Activated CD4-positive, alpha-beta T cell treated with anti-CD3 and anti-CD28 coated beads, Interleukin-2, amount 10 ng/mL, durations not matched to agents 24 days and 14 days (primary cell): ENCODE measurements at places on chromosomes 6 and 20.

GRCh38 chr6:166763606-166764472 lies 136.8 kb upstream of the RPS6KA2 start:
- DNase-seq, result no peak

DNA sequence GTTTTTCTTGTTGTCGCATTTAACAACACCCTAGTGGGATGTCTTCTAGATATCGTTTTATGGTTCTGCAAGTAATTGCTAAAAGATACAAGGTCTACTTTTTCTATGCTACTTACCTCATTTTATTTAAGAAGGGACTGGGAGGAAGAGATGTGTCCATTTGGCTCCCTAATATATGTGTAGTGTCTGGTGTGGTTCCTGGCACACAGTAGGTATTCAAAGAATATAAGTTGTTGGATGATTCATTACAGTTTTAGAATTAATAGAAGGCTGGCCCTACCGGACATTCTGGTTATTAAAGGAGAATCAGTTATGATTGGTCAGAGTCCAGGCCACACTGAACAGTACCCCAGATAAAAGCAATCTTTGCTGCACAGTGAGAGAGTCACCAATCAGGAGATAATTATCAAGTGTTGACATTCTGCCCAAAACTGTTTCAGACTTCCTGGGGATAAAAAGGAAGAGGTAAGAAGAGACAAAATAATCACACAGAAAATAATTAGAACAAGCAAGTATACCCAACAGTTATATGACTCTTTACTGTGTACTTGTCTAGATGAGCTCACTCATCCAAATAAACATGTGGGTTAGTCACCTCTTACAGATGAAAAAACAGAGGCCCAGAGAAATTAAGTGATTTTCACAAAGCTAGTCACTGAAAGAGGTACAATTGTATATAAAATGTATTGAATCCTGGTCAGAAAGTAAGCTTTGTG lies 7.0 kb downstream of the TMEM244 start:
- no peak for DNase-seq

DNA sequence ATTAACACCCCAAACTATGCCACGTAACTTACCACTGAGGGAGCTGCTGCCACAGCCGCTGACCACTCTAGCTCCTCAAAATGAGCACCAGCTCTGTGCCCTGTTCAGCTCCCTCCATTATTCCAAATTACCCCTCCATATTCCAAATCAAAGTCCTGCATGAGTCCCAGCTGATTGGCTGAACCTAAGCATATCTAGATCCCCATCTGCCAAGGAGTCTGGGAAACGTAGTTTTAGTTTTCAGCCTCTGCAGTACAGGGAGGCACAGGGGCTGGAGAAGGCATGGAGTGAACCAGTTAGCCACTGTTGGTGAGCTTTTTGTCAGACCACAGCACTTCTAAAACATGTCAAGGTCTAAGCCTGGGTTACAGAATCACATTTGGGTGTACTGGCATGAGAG lies 15.9 kb downstream of the UNC5CL start:
- no peak for DNase-seq

GRCh38 chr6:170446841-170447560 lies 106.1 kb downstream of the PSMB1 start:
- DNase-seq, result no peak

DNA sequence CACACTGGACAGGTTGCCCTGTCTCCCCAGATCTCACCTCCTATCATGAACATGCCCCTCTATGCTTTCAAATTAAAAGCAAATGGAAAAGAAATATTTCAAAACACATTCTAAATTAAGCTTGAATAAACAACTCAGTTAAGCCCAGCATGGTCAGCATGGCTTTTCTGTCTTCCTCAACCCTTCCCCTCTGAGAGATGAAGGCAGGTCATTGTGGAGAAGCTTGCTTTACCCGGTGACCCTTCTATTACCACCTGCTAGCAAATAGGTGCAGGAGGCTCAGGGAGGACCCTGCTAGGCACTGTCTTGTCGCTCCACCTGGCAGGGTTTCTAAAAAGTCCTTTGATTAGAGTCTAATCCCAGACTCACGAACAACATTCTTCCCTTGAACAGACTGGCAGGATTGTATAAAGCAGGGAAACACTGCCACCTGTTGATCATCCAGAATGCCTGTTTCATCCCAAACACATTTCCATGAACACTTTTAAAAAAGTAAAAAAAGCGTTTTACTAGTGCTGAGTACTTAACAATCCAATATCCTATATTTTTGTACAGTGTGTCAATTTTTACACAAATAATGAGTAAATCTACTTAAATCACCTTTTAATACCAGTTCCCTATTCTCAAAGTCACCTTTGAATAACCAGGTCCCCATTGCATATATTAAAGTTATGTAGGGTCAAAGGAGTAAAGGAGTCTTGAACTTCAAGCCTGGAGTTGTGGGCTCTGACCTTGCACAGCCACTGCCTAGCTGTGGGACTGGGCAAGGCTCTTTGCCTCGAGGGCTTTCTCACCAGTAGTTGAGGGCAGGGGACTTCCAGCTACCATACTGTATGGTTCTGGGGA lies 75.5 kb downstream of the GPR6 start:
- DNase-seq, result peak; percentile 65

GRCh38 chr6:126206504-126207246 lies 133.2 kb upstream of the CENPW start:
- DNase-seq, result no peak

DNA sequence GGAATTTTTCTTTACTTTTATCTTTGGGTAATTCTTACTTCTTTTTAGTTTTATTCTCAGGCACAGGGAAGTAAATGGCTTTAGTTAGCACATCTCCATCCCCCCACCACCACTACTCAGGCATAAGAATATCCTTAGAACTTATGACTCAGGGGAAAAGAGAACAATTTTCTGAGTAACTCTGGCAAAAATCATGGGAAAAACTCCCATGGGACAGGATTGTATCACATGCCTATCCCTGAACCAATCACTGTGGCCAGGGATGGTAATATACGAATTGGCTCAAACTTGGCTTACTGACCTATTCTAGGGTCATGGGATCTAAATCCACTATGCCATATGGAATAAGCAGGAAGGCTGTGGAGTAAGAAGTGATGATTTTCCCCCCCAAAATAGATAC lies 339.1 kb downstream of the BTBD3 start:
- DNase-seq, result no peak

GRCh38 chr20:16228722-16229121 lies 344.5 kb downstream of the KIF16B start:
- no peak for DNase-seq

DNA sequence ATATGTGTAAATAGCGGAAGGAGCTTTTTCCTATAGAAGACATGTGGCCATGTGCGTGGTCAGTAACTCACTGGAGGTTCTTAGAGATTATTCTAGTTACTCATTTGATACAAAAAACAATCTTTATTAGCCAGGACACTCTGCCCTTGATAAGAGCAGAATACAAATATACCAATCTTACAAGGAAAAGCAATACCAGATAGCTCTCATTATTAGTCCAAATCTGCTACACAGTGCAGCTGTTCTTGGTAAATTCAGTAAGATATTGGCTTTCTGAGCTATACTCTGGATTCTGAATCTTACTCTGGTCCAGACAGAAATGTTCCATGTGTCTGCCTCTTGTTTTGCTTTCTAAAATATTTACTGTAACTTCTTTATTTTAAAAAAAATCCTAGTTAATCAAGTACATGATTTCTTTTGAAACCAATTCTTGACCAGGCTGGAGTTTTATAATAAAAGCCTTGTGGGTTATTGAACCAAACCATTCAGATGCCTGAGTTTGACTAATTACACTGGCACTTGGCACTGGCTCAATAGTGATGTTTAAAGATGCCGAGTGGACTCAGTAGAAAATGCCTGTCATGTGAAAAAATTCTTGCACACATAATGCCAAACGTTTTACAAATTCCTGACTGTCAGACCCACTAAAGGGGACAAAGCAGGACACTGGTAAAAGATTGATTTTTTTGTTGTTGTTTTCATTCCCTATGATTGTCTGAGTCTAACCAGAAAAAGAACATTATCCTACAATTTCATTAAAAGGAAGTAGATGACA lies 242.8 kb upstream of the TCF21 start:
- DNase-seq, result no peak

DNA sequence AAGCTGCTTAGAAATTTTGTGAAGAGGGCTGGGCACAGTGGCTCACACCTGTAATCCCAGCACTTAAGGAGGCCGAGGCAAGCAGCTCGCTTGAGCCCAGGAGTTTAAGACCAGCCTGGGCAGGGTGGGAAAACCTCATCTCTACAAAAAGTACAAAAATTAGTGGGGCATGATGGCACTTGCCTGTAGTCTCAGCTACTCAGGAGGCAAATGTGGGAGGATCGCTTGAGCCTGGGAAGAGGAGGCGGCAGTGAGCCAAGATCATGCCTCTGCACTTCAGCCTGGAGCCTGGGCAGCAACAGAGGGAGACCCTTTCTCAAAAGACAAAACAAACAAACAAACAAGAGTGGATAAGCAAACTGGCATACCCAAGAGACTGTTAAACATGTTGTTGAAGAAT lies 308.3 kb upstream of the ADGRB3 start:
- no peak for DNase-seq

- no peak for DNase-seq
Observed at GRCh38 chr20:60984666-60985065, 267.4 kb upstream of the CDH4 start.

DNA sequence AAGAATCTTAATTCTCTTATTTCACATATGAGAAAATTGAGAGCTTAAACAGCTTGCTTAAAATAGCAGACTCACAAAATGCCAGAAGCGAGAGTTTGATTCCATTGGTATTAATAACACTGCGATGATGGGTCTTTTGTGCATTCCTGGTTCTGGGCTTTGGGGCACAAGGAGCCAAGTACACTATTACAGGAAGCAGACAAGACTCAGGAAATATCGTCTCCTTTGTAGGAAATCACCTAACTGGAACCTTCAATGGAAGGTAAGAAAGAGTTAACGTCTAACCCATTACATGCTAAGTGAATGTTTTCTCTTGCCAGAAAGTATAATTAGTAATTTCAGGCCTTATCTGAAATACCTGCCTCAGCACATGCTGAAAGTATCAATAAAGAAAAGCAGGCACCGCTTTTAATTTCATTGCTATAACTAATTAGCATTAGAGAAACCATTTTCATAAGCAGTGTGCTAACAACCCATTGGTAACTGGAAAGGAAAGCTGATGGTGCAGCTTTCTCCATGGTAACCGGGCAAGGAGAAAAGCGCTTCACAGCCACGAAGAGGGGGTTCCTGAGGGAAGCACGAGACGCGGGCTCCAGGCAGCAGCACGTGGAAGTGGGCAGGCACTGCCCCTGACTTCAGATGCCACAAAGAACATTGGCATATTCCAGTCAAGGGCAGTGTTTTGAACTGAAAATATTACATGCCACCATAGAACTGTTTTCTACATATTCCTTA lies 206.7 kb upstream of the AGPAT4 start:
- no peak for DNase-seq

DNA sequence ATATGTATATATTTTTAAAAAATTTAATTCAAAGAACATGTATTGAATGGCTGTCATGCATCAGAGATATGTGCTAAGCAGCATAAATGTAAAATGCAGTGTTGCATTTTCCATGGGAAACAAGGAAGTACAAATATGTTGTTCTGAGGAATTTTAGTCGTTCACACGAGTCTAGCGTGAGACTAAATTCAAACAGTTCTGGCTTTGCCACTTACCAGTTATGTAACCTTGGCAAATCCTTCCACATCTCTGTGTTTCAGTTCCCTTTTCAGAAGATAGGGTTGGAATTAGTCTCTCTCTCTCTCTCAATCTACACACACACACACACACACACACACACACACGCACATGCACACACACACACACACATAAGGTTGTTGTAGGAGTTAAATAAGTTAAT lies 305.4 kb downstream of the UTRN start:
- no peak for DNase-seq

DNA sequence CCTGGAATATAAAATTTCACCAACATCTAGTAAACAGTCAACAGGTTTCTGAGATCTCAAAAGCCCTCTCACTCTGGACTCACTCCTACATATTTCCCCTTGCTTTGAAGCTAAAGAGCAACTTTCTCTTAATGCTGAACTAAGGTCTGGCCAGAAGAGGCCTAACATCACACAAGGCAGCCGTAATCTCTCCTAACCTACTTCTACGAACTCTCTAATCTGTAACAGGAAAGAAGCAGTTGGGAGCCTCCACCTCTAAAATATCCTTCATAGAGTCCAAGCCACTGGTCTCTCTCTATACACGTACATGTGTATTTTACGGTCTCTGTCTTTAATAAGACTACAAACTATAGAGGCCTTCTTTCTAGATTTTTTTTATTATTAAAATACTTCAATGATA lies 72.0 kb downstream of the REV3L start:
- DNase-seq, result no peak

DNA sequence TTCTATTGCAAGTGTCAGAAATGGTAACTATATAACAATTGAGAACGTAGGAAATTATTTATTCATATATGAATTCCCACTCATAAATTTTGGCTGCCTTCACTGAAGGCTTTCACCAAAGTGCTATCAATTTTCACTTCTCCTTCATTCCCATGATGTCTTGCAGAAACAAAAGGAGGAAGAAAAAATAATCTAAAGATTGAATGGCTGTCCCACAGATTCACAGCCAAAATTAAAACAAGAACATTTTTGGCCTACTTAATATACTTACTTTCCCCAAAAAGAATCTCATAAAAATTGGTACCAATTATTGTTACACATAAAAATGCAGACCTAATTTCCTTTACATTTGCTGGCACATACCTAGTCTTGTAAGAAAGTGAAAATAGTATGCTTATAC lies 616.1 kb downstream of the CD109 start:
- no peak for DNase-seq

DNA sequence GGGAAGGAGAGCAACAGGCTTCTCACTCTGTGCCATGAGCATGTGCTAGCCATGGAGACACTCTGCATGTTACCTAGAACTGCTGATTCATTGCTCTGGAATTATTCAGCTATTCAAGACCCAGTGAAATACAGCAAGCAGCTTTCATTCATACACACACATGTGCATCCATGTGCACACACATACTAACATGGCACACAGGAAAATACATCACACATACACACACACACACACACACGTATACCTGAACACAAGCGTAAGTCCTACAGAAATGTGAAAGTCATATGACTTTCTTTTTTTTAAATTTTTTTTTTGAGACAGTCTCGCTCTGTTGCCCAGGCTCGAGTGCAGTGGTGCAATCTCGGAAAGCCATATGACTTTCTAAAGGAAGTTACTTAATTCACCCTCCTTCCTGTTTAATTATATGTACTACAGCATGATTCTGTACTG lies 108.2 kb upstream of the NFATC2 start:
- DNase-seq, result no peak

- no peak for DNase-seq
Observed at GRCh38 chr6:84674395-84674794, 90.0 kb downstream of the TBX18 start.

DNA sequence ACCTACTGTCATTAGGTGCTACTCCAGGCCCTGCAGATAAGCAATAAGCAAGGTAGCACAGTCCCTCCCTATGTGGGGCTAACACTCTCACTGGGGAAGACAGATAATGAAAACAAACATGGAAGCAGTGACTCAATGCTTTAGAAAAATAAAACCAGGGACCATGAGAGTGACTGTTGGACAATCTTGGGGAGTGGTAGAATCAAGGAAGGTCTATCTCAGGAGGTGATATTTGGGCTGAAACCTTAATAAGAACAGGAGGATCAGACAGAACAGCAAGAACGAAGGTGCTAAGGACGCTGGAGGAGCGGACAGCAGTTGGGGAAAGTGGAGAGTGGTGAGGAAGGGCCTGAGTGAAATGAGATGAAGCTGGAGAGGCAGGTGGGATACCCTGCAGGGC lies 58.2 kb downstream of the BANF2 start:
- no peak for DNase-seq
